Left cardiac atrium (tissue), 4 donors: ENCODE measurements at places on chromosomes 12 and 14. TPM values are rescaled to one million over a fixed set of nuclear protein-coding genes. Genes with fewer than 3 reads are reported as not detected.

CHGA gene
- not detected for total RNA-seq

KLRB1 gene
- 1.3 TPM for total RNA-seq

KRT4 gene
- total RNA-seq = not detected

KRT85 gene
- not detected for total RNA-seq

LMO3 gene
- 7.6 TPM for total RNA-seq

MAX gene
- total RNA-seq = 81.1 TPM

CNPY2 gene
- 54.1 TPM for total RNA-seq

FGF6 gene
- total RNA-seq = not detected

DUSP16 gene
- 11.5 TPM for total RNA-seq
